ENCODE measurements at places on chromosomes 4 and X. TPM values are rescaled to one million over a fixed set of nuclear protein-coding genes. Genes with fewer than 3 reads are reported as not detected.

SOD3 gene
- total RNA-seq = 18.9 TPM

TEC gene
- 7.0 TPM for total RNA-seq

ARMCX4 gene
- total RNA-seq = 23.7 TPM

SLITRK2 gene
- total RNA-seq = 3.5 TPM

ALAS2 gene
- not detected for total RNA-seq

ANTXR2 gene
- 116 TPM for total RNA-seq

MSN gene
- total RNA-seq = 90.2 TPM

PPP2R2C gene
- not detected for total RNA-seq

AMTN gene
- total RNA-seq = not detected

MAGED4 gene
- 12.5 TPM for total RNA-seq

F8A1 gene
- 1.2 TPM for total RNA-seq

APLN gene
- not detected for total RNA-seq

SMIM10L2A gene
- not detected for total RNA-seq

TLR2 gene
- 29.6 TPM for total RNA-seq

GLRA2 gene
- 2.6 TPM for total RNA-seq

CXCL6 gene
- 0.18 TPM for total RNA-seq

ZNF711 gene
- 26.6 TPM for total RNA-seq

PI4K2B gene
- 19.2 TPM for total RNA-seq

ZMAT1 gene
- 1.7 TPM for total RNA-seq

IL3RA gene
- 2.4 TPM for total RNA-seq

LPAR4 gene
- total RNA-seq = 5.9 TPM

TSPYL2 gene
- total RNA-seq = 19.9 TPM

STOX2 gene
- total RNA-seq = 4.5 TPM

DYNLT3 gene
- total RNA-seq = 8.2 TPM

ZNF732 gene
- not detected for total RNA-seq

TMSB15C gene
- 1.6 TPM for total RNA-seq

GJB1 gene
- 39.7 TPM for total RNA-seq

ADH7 gene
- total RNA-seq = not detected

CCDC120 gene
- total RNA-seq = 20.6 TPM

ADH1B gene
- total RNA-seq = 52.0 TPM

VCX gene
- total RNA-seq = not detected

FAT1 gene
- 57.8 TPM for total RNA-seq

IL2 gene
- total RNA-seq = 1.5 TPM

RTL9 gene
- total RNA-seq = not detected

SH3TC1 gene
- 70.7 TPM for total RNA-seq

DCHS2 gene
- total RNA-seq = 1.8 TPM

FAM184B gene
- total RNA-seq = not detected

DMP1 gene
- total RNA-seq = not detected

SHOX gene
- total RNA-seq = not detected

PLAC1 gene
- total RNA-seq = not detected

PRICKLE3 gene
- 41.4 TPM for total RNA-seq

UGT2B11 gene
- not detected for total RNA-seq

CFP gene
- 1.2 TPM for total RNA-seq
